NCI-H187 treated with DMSO at 0.1 percent for 48 hours (cell line): ENCODE measurements at places on chromosomes 3 and 15.

DNA sequence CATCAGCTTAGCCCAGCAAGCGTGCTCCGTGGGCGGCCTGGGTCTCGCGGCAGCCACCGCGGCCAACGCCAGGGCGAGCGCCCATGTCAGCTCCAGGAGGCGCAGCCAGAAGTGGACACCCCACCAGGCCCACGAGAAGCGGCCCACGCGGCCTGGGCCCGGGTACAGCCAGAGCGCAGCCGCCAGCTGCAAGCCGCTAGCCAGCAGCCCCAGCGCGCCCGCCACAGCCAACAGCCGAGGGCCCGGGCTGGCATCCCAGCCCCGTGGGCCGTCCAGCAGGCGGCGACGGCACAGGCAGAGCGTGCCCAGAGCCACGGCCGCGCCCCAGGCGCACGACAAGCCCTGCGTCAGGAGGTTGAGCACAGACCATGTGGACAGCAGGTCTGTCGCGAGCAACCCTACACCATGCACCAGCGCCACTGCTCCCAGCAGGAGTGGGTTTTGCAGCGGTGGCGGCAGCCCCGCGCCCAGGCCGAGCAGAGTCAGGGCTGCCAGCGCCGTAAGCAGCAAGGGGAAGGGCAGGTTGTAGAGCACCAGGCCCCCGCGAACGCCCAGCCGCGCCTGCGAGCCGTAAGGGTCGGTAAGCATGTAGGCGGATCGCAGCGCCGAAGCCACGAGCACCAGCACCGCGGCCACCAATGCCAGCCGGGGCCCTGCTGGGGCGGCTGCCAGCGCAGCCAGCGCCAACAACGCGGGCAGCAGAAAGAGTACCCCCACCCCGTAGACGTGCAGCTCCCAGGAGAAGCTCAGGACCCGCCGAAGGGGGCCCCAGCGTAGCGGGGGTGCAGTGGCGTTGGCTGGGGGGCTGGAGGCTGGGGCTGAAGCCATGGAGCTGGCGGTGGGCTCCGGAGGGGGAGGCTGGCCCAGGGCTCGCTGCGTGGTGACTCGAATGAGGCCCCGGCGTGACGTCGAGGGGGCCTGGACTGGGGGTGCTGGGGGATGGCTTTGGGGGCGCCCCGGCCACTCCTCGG is 4.9 kb downstream of the PRRT3 start:
- DNase-seq, result no peak

DNA sequence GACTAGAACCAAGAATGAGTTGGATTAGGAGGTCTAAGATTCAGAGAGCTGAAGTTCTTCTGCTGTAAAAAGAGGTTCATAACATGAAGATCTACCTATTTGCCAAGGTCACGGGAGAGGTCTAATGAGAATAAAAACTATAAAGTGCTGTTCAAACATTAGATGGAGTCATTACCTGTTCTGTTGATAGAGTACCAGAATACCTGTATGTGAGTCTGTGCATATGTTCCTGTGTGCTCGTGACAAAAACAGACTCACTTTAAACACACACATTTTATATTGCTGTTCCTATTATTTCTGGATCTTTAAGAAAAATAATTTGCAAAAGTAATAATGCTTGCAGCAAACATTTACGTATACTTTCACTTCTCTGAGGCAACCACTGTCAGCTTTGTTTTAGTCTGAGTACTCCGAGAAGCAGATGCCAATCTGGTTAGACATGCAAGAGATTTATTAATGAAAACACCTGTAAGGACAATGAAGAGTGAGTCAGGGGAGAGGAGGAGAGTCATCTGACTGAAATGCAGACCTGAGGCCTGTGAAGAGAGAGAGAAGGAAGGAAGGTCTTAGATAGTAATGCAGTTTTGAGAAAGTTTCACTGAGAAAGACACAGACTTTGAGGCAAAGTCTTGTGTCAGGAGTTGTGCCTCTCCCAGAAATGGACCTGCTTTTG is 221.2 kb downstream of the SQOR start:
- DNase-seq, result no peak

- no peak for DNase-seq
These were observed 356.1 kb downstream of the OTOL1 start for GRCh38 chr3:161852744-161853143.

GRCh38 chr3:69008980-69009379 is 4.5 kb downstream of the EOGT start:
- no peak for DNase-seq

DNA sequence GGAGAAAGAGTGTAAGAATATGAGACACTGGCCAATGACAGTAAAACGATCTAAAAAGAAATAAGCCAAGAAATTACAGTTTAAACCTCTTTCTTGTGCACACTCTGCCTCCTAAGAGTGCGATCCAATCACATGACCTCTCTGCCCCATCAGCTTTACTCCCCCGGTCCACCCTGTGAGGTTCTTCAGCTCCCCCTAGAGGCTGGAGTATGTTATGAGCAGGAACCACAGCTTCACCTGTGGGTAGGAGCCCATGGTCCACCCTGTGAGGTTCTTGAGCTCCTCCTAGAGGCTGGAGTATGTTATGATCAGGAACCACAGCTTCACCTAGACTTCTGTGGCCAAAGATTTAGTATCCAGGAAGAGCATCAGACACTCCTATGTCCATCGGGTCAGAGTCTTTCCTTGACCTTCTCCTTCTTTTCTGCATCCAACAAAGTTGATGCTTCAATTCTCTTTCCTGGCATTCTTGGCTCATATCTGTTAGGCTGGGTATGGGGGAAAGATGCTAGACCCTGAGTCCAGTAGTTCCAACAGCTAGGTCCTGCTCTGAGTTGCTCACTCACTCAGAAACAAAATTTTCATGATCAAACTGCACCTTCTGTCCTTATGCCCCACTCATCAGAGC is 164.0 kb downstream of the MINAR1 start:
- DNase-seq, result peak; percentile 32

GRCh38 chr3:74267131-74267530 is 347.3 kb downstream of the CNTN3 start:
- DNase-seq, result no peak

- DNase-seq, result no peak
These were observed 118.9 kb upstream of the IGSF10 start for GRCh38 chr3:151579571-151580270.

DNA sequence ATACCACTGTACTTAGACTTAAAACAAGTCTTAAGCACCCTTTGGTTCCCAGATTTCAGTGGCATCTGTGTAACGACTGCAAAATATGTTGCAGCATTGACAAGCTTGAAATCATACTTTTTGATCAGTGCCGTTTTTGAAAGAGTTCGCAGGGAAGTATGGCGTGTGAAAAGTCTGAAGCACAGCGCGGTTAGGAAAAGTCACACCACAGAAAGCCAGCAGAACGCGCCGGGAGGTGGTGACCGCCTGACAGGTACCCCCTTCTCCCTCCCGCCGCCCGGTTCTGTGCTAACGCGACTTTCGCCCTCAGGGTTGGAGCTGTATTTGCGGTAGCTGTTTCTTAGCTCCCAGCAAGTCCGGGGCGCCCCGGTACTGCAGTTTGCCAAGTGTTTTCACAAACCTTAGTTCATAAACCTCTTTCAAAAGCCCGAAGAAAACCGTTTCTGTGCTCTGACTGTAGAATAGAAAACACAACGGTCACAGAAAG is 481 bp upstream of the CRYBG3 start:
- DNase-seq, result no peak

DNA sequence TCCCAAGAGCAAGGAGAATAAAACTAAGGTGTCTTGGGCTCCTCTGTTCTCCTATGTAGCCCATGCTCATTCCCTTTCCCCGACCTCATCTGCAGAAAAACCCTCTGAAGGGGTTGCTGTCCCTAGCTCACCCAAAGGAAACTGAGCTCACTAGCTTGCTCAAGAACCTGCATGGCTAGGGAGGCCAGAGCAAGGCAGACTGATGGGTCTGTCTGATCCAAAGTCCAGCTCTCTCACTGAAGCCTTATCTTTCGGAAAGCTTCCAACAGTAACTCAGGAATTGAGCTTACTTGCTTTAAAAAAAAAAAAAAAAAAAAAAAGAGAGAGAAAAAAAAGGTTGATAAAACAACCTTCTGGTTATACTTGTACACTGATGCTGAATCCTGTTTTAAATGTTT is 141.4 kb upstream of the TOPAZ1 start:
- DNase-seq, result no peak

DNA sequence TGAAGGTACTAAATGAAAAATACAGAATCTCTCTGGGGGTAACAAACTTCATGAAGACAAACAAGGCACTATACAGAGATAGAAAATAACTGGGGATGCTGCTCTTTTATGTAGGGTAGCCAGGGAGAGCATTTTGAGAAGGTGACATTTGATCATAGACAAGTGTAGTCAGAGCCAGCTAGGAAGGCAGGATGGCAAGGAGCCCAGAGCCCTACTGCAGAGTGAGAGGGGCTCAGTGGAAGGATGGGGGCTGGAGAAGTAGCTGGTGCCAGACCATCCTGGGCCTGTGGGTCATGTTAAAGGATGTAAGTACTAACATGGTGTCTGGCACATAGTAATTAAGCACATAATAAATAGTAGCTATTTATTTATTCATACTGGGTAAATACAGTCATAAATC is 133.6 kb downstream of the MEIS2 start:
- DNase-seq, result no peak

DNA sequence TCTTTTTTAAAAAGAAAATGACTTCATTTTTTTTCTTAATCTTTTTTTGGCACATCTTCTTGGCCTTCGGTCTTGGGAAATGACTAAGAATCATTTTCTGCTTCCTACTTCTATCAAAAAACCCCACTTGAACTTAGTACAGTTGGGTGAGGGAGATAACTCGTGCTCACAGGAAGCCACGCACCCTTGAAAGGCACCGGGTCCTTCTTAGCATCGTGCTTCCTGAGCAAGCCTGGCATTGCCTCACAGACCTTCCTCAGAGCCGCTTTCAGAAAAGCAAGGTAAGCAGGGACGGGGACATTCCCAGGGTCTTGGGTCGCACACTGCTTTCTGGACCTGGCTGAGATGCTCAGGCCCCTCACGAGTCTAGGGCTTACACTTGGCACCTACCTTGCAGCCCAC is at the start of gene CCR4:
Gene CCR4 (plus strand): TSS at position 235 of the 402 bp plus-strand sequence. CDS start 1,779 bp downstream, outside the sequence.
- no peak for DNase-seq

GRCh38 chr15:40927873-40928806 is 1.0 kb upstream of the DLL4 start:
- DNase-seq, result peak; percentile 59

DNA sequence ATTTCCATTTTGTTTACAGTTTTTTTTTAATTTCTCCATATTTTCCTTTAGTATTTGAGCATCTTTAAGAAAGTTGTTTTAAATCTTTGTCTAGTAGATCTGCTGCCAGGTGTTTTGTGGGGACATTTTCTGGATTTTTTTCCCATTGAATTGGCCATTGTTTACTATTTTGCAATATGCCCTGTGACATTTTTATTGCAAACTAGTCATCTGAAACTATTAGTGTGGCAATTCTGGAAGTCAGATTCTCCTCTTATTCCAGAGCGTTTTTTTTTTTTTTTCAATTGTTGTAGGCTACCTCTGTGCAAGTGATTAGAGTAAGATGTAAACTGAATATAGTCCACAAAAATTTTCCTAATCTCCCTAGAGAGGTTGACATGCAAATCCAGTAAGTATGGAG is 334.2 kb downstream of the PYDC2 start:
- DNase-seq, result no peak

DNA sequence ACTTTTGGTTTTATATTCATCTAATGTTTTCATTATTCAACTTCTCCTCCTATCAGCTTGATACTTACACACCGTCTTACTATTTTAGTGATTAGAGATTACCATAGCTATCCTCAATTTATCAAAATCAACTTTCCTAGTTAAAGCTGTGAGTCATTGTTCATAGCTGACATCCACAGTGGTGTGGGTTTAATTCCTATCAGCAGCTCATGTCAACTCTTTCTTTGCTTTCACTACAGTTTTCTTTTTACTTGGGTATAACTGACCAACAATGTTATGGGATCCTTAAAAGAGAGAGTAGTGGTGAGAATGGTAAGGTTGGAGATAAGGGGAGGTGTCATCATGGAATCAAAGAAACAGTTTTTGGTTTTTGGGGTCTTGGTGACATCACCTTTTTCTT is 112.7 kb downstream of the NFKBIZ start:
- no peak for DNase-seq

DNA sequence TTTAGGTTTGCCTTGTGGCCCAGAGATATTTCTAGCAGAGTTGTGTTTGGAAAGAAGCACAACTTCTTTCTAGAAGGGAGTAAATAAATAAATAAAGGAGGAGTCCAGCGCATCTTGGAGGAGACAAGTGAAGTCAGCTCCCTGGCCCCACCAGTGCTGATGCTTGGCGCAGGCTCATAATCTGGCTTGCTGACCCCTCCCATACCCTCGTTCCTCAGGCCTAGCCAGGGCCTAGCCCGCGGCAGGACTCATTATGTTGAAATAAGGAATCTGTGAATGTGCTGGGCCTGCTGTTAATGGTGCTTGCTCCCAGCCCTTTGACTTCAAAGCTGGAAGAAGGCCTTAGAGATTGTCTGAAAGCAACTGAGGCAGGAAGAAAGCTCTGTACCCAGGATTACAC is 3.1 kb downstream of the ZNF710 start:
- DNase-seq, result no peak

DNA sequence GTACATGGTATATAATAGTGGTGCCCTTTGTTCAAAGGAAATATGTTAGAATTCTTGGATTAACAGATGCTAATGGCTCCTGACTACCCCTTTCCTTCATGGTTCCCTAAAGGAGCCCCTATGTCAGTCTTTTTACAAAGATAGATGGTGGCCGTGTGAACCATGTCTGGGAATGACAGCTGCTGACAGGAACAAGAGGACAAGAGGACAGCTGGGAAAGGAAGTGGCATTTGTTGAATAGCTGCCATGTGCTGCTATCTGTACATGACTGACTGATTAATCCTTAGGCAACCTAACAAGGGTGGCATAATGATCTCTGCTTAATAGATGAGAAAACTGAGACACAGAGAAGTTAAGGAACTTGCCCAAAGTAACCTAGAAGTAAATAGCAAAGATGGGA is 321.7 kb downstream of the ZNF621 start:
- no peak for DNase-seq

DNA sequence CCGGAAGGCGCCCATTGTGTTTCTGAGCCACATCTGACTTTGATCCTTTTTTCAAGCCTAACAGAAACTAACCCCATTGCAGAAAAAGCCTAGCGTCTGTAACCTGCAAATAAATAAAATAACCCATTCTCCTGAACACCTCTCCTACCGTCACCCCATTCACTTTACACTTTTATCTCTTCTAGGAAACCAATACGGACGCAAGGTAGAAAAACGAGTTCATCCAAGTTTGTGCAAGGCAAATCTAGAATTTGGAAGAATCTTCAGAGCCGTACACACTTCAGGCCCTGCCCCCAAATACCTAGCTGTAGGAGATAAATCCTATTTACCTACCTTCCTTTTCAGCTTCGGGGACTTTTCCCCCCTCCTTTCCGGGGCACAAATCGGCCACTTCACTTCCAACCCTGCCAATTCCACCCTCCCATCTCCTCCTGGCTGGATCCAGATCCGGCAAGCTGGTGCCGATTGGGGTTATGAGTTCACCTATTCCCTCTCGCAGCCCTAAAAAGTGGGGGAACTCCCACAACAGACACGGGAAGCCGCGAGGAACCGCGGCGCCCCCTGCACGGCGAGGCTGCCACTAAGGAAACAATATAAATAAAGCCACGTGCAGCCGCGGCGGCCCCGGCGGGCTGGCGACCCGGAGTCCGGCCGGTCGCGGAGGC is 987 bp downstream of the PRTG start:
- no peak for DNase-seq

GRCh38 chr3:123044981-123045763 is 17.6 kb upstream of the SEMA5B start:
- DNase-seq, result no peak

- no peak for DNase-seq
These were observed 94.1 kb upstream of the MRPL3 start for GRCh38 chr3:131596884-131597283.
